ENCODE measurements at places on chromosomes 12 and 14. TPM values are rescaled to one million over a fixed set of nuclear protein-coding genes. Genes with fewer than 3 reads are reported as not detected.

- no peak for DNase-seq
Observed at GRCh38 chr14:99330316-99331240, 58.6 kb upstream of the BCL11B start.

Gene KRT78
- not detected for total RNA-seq

DNA sequence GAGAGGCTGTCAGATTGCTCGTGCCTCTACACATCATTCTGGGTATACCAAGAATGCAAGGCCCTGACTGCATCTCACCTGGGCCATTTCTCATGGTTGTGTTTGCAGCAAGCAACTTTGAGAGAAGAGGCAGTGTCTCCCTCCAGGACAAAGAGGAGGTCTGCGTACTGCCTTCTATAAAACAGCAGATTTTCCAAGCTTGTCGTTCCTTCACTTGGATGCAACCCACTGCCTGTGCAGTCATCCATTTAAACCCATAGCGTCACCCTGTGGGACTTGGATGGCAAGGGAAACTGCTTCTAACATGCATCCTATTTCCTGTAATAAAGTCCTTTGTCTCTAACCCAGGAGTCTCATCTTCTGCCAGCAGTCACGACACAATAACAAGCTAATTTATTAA lies 1.3 kb downstream of the POMT2 start:
- DNase-seq, result no peak

Gene KRT6C
- not detected for total RNA-seq

GRCh38 chr14:33406766-33407165 lies 468.1 kb downstream of the NPAS3 start:
- DNase-seq, result no peak

DNA sequence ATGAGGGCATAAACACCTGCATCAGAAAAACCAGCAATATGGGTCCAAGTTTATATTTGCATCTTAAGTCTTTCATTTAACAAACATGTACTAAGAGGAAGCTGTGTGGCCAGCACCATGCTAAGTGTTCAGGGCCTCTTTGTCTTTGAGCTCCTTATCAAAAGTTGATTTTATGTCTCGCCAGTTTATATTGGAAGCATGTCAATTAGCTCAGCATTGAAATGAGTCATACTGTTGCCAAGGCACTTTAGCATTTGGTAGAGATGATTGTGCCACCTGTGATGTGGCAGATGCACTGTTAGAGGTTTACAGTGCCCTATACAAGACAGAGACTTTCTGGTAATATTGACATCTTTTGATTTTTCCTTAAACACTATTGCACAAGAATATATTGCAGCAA lies 68.5 kb downstream of the BHLHE41 start:
- DNase-seq, result no peak

Gene DENND5B
- total RNA-seq, result 0.18 TPM

GRCh38 chr12:80412343-80412953 lies 31.6 kb upstream of the PTPRQ start:
- no peak for DNase-seq

Gene SLC25A21
- not detected for total RNA-seq

DNA sequence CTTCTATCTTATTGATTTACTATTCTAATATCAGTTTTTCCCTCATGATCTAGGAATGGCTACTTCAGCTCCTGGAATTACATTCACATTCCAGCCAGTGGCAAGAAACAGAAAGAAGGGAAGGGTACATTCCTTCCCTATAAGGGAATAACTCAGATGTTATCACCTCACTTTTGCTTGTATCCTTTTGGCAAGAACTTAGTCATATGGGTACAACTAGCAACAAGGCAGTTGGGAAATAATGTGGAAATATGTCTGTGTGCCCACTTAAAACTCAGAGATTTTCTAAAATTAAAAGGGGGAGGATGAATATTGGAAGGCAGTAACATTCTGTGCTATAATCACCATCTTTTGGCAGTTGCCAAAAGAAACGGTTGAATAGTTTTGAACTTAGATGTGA lies 85.6 kb downstream of the MSRB3 start:
- DNase-seq, result no peak

DNA sequence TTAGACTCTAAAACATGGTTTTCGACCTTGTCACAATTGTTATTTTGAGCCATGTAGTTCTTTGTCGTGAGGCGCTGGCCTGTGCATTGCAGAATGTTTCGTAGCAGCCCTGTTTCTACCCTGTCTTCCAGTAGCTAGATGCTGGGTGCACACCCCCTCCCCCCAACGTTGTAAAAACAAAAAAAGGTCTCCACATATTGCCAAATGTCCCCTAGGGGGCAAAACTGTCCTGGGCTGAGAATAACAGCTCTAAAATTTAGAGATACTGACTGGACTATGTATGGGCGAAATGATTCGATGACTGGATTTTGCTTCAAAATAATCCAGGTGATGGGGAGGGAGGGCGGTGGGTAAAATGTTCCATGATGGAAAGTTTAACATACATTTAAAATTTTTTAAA lies 126.1 kb upstream of the FUT8 start:
- DNase-seq, result peak; percentile 37

DNA sequence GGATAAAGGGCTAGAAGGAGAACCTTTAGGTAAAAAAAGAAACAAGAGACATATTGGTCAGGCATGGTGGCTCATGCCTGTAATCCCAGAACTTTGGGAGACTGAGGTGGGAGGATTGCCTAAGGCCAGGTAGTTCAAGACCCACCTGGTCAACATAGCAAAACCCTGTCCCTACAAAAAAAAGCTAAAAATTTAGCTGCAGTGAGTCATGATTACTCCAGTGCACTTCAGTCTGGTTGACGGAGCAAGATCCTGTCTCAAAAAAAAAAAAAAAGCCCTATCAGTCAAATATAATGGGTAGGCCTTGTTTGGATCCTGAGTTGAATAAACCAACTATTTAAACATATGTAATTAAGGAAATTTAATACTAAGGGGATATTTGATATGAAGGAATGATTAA lies 54.2 kb downstream of the PPP1R36 start:
- DNase-seq, result no peak

Gene RDH12
- total RNA-seq, result not detected

Measured in activated naive CD4-positive, alpha-beta T cell treated with anti-CD3 and anti-CD28 coated beads, Interleukin-2, amount 50 U/mL, for 72 hours (primary cell).